NCI-H524 (cell line): ENCODE measurements at places on chromosomes 5 and 9.

GRCh38 chr5:54305737-54306136 is 4.6 kb downstream of the ARL15 start:
- no peak for DNase-seq

DNA sequence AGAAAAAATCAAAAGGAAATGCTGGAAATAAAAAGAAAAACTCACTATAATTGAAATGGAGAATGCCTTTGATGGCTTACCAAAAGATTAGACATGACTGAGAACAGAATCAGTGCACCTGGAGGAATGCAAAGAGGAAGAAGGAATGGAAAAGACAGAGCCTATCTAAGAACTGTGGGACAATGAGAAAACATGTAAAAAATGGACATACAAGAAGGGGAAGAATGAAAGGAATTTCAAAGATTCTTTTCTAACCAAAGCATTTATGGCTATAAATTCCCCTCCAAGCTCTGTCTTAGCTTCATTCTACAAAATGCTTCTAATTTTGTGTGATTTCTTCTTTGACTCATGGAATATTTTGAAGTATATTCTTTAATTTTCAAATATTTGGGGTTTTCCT is 47.5 kb upstream of the CLK4 start:
- no peak for DNase-seq

DNA sequence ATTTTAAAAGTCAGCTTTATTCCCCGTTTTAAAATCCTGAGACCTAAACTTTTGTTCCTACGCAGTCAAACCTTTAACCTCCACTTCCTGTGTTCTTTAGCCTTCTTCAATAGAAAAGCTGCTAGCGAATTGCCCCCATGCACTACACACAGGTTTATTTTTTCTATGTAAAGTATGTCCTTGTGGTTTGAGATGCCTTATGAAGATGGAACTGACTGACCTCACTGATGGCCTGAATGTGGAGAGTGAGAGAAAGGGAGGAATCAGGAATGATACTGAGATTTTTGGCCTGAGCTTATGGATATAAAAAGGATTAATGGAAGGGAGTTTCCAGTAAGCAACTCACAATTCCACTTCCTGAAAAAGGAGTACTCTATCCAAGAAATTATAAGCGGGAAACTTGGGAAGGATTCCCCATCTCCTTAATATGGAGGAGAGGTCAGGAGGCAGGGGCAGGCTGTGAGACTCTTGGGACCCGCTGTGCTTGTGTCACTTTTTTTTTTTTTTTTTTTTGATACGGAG is 89.5 kb downstream of the UGCG start:
- DNase-seq = no peak

DNA sequence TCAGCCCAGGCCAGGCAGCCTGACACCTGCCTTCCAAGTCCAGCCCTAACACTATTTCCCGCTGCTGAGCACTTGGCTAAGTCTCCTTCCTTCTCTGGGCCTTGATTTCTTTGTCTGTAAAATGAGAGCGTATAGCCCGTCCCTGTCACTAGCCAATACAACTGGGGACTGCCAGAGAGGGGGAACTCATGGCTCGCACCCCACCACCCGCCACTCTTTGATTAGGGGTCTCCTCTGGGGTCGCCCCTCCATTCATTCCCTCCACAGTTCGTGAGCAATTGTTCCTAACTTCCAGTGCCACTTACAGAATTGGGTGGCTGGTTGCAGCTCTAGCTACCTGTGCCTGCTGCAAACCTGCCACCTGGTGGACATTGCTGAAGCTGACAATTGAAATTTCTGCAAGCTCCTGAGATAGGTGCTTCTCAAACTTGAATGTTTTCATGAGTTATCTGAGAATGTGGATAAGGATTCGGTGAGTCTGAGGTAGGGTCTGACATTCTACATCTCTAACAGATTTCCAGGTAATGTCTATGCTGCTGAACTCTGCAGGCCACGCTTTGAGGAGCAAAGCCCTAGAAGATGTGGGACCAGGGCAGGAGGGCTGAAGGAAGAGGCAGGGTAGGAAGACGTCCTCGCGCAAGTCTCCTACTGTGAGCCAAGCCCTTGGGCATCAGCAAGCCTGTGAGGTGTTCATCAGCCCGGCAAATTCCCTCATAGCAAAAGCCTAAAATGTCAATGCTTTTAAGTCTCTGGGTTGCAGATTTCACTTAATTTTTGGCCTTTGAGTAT is 13.3 kb upstream of the RECK start:
- DNase-seq = peak; percentile 32

GRCh38 chr5:168477060-168477459 is 9.2 kb upstream of the RARS1 start:
- DNase-seq = no peak

DNA sequence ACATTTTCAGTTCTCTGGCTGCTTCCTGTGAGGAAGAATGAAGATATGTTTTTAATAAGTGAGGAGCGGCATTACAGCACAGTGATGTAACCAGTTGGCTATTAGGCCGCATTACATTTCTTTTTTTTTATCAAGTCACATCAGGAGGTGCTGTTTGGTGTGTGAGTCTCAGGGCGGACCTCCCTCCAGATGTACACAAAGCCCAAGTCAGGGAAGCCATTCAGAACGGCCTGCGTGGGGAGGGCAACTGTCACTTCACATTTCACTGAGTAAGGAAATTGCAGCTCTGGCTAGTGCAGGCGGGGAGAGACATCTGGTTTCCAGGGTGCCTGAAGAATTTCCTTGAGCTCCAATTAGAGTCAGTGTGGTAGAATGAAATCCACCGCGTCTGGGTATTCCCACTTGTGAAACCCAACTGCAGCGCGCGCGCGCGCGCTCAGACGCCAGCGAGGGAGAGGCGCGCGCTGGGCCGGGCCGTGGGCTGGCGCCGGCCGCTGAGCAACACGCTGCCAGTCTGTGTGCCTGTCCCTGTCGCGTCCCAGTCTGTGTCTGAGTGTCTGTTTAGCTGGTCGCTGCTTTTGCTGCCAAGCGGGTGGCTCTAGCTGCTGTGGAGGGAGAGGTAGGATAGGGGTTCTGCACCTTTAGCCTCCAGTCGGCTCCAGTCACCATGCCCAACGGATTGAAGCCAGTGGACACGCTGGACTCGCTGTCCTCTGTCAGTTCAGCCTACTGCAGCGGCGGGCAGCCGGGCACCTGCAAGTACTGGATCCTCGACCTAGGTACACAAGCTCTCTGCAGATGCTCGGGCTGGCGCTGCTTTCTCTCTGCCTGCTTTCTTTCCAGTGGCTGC is 140.8 kb upstream of the OTULINL start:
- no peak for DNase-seq

GRCh38 chr9:113563826-113564497 is 100.4 kb downstream of the RGS3 start:
- no peak for DNase-seq

GRCh38 chr5:33411498-33411897 is 29.3 kb upstream of the TARS1 start:
- no peak for DNase-seq

DNA sequence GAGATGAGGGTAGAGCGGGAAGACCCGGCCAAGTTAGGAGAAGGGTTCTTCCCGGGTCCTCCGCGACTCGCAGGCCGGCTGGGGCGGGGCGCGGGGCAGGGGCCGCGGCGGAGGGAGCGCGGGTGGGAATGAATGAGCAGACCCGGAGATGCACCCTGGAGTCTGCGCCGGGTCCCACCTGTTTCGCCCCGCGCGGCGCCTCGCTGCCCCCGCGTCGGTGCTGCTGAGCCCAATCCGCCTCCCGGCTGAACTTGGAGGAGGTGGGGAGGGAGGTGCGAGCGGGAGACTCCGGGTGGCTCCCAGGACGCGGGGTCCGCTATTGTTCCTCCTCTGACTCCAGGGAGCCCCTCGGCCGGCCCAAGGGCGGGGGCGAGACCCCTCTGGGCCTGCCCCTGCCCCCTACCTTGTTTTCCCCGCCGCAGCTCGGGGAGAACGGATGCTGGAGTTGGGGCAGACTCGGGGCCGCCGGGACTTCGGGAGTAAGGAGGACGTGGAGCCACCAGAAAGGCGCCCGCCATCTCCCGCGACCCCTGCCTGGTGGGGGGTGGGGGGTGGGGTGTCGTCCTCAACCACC is 659 bp downstream of the RAI14 start:
- DNase-seq = no peak

DNA sequence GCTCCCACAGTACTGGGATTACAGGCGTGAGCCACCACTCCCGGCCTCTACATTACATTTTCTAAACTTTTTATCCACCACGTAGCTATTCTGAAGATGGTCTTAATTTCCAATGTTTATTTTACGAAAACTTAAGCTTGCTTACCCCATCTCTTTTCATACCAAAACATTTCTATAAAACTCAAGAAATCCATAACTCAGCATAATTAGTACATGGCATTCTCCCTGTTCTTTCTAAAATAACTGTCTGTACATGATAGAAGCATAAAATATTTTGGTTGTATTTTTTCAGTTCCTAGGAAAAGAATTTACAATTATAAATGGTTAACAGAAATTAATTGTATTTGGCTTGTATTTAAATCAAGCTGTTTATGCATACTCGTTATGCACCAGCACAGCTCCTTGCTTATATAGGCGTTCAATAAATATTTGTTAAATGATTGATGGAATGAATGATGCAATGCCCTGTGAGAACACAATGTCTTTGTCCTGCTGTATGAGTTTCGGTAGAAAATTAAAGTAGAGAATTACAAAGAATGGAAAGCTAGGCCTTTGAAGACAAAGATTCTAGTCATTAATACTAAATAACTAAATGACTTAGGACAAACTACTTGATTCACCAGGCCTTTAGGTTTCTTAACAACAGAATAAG is 384.2 kb downstream of the EFNA5 start:
- no peak for DNase-seq

- DNase-seq = no peak
Observed at GRCh38 chr9:106228861-106229260, 534.5 kb downstream of the TMEM38B start.

DNA sequence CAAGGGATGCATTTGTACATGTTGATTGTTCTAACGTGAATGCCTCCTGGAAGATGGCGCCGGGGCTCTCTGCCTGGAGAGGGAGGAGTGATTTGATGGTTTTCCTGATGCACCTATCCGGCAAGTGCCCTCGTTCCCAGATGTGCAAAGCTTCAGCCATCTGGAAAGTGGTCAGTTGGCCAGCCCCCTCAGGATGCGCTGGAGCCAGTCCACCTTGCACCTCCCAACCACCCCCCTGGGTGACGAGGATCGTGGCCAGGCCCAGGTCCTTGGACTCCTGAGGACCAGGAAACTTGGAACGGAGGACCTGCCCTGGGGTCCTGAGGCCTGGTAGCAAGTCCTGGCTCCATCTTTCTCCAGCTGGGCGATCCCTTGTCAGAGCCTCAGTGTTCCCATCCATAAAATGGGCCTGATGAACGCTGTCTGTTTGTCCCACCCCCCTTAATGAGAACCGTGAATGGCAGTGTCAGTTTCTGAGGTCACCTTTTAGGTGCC is 23.6 kb upstream of the RNU6ATAC start:
- no peak for DNase-seq

- DNase-seq = peak; percentile 23
Observed at GRCh38 chr5:76818844-76819831, at the start of gene F2RL1. Gene F2RL1 (plus strand): TSS chr5:76819030. CDS start chr5:76819183, 153 bp downstream.

- no peak for DNase-seq
Observed at GRCh38 chr9:99365233-99365980, 143.3 kb downstream of the SEC61B start.

- no peak for DNase-seq
Observed at GRCh38 chr5:69415584-69415958, 655 bp downstream of the MARVELD2 start.

GRCh38 chr9:129058965-129059795 is 21.7 kb upstream of the DOLPP1 start:
- DNase-seq = no peak

DNA sequence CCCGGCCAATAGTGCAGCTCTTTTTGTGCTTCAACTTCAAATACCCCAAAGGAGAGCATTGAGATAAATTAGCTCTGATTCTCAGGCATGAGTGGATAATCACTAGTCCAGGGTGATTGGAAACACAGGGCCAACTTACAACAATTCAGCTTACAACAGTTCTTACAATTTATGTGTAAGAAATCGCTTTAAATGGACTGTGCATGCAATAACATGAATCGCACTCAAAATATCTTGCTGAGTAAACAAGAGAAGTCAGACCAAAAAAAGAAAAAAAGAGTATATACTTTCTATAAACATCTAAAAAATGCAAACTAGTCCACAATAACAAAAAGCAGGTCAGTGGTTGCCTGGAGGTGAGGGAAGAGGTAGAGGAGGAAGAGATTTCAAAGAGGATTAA is 150.6 kb upstream of the EDIL3 start:
- DNase-seq = no peak

DNA sequence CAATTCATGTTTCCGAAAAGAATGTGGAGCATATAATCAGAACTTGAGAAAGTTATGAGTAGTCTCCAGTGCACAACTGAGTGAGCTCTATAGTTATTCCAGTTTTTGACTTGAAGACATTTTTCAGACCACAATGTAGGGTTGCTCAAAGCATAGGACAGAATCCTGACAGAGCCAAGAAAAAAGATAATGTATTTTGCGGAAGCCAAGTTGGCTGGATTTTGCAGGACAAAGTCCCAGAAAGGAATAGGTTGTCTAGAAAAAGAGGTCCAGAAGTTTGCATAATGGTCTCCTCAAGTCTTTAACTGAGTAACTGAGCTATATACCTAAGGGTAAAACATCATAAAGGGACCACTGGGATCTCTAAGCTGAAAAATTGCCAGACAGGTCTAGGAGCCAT is 1028.0 kb downstream of the TAF11L14 start:
- no peak for DNase-seq

GRCh38 chr5:31133488-31133887 is 60.0 kb upstream of the CDH6 start:
- DNase-seq = no peak

- peak; percentile 1 for DNase-seq
Observed at GRCh38 chr5:114789773-114790402, 379.8 kb downstream of the TRIM36 start.

DNA sequence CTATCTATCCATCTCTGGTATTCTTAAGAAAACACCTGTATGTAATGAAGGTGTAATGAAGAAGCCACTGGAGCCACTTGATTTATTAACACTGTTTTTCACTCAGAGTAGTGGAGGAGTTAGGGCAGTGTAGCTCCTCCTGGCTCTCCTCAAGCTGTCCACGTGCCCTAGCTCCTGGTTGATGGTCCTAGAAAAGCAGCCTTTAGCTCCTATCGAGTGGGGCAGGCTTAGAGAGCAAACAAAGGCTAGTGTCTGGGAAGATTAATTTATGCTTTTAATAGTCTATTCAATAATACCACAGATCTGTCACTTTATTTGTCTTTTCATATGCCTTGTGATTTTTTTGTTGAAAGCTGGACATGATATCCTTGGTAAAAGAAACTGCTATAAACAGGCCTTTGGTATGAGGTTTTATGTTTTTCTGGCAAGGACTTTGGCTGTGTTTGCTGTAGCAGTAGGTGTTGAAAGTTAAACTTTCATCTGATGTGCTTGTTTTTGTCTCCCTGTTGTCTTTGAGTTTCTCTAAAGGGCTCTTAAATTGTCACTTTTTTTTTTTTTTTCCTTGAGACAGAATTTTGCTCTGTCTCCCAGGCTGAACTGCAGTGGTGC is 141.1 kb downstream of the GCNT1 start:
- DNase-seq = no peak
